Suppressor macrophage (primary cell): ENCODE measurements at places on chromosomes 13 and 19.

DNA sequence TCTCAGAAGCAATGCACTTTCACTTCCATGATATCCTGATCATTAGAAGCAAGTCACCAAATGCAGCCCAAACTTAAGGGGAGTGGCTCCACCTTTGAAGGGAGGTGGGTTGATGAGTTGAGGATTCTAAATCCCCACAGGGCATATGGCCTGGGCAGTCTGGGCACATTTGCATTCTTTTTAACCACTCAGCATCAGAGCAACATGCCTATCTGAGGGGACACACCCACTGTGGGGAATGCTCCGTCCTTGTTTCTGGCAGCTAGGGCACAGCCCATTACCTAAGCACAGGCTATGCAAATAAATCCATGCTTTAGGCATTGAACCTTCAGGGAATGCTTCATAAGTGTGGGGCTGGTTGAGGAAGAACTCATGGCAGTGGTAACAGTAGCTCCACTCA lies 12.3 kb upstream of the SACS start:
- no peak for DNase-seq

- no peak for DNase-seq
These were observed 633.2 kb downstream of the LIG4 start for GRCh38 chr13:107582171-107582570.

- no peak for DNase-seq
These were observed 33.1 kb upstream of the CEBPA start for GRCh38 chr19:33335446-33335845.

- DNase-seq: peak; percentile 96
These were observed 167.7 kb downstream of the SPRY2 start for GRCh38 chr13:80173224-80173623.

DNA sequence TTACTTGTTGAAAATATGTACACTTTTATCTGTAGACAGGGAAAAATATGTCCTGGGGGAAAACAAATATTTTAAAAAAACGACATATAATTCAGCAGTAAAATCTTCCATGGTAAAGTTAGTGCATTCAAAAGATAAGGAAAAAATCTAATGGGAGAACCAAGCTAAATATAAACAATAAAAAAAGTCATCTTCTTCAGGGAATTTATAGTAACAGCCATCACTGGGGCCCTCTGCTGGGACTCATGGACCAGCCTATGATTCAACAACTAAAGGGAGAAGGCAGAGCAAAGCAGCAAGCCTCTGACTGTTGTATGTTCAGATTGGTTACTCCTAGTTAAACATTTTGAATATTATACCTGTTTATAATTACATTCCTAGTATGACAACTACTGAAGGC lies 93.0 kb downstream of the ITGBL1 start:
- DNase-seq: no peak

DNA sequence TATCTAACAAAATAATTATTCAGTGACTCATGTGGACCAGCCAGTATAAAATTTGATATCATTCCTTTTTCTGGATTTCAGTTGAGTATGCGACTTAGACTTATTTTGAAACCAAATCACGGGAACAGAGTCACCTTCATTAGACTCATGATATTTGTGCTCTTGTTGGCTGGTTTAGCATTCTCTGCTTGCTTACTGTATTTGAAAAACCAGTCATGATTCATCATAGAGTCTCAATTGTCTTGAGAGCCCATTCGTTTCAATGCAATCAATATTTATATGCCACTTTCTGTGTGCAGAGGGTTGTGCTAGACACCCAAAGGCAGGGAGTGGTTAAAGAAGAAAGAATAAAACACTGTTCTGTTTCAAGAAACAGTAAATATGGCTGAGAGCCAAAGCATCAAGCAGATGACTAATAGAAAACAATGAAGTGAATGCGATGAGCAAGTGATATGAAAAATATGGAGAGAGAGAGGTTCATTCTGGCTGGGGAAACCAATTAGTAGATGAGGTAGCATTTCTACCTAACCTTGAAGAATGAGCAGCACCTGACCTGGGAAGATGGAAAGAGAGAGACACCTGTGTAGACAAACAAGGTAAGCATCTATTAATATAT lies 99.6 kb upstream of the MBNL2 start:
- no peak for DNase-seq

GRCh38 chr13:97124915-97125809 lies 97.0 kb upstream of the MBNL2 start:
- DNase-seq: peak; percentile 8

DNA sequence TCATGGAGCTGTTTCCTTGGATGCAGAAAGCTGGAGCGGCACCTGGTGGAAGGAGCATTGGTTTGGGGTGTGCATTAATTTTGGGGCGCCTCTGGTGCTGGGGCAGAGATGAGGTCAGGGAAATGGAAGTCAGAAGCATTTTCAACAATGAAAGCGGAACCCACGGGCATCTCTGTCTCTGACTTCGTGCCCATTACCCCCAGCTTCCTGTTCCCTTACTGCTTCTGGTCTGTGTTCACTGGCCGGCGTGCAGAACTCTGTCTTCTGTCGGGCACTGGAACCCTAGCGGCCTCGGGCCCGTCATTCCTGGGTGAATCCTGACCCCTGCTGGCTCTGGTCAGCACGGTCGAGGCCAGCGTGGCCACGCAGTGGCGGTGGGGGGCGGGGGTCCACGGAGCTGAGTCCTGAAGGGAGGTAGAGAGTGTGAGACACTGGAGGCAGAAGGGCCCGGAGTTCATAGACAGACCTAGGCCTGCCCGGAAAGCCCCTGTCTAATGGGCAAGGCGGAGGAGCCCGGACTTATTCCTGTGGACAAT lies 7.9 kb upstream of the LINGO3 start:
- DNase-seq: peak; percentile 96

GRCh38 chr19:15452111-15453047 lies 2.6 kb upstream of the WIZ start:
- peak; percentile 26 for DNase-seq
